NCI-H1436 (cell line): ENCODE measurements at places on chromosomes 7 and 10.

GRCh38 chr7:98557538-98558031 is 59.5 kb upstream of the NPTX2 start:
- DNase-seq = no peak

DNA sequence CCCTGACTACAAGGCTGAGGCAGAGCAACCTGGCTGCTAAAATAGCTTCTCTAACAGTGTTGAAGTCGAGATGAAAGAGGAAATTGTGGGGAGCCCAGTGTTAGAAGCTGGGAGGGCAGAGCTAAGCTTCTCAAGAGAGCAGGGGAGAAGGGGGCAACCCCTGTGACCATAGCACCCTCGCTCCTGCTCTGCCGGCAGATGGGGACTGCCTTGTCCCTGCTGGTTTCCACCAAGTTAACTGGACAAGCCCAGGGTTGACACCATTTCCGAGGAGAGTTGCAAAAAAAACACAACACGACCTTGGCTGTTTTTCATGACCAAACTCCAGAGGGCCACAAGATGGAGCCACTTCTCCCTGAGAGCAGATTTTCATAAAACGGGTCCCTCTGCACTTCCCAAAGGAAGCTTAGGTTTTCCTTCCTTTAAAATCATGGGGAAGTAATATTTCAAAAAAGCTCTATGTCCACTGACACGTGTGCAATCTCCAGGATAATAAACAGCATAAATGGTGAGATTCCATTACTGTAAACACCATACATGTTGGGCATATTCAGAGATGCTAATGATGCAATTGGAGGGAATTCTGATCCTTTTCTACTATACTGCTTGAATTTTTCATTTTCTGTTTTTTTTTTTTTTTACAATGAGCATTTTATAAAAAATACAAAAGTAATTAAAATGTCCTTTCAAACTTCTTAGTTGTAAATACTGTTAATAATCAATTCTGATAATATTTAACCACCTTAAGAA is 140.4 kb downstream of the PIP4K2A start:
- DNase-seq = no peak

- DNase-seq = no peak
These were observed 606.0 kb downstream of the INHBA start for GRCh38 chr7:41096917-41097316.

GRCh38 chr7:1252540-1253090 is 19.9 kb downstream of the UNCX start:
- no peak for DNase-seq

- DNase-seq = no peak
These were observed 15.2 kb downstream of the ITPRIP start for GRCh38 chr10:104323085-104323484.

DNA sequence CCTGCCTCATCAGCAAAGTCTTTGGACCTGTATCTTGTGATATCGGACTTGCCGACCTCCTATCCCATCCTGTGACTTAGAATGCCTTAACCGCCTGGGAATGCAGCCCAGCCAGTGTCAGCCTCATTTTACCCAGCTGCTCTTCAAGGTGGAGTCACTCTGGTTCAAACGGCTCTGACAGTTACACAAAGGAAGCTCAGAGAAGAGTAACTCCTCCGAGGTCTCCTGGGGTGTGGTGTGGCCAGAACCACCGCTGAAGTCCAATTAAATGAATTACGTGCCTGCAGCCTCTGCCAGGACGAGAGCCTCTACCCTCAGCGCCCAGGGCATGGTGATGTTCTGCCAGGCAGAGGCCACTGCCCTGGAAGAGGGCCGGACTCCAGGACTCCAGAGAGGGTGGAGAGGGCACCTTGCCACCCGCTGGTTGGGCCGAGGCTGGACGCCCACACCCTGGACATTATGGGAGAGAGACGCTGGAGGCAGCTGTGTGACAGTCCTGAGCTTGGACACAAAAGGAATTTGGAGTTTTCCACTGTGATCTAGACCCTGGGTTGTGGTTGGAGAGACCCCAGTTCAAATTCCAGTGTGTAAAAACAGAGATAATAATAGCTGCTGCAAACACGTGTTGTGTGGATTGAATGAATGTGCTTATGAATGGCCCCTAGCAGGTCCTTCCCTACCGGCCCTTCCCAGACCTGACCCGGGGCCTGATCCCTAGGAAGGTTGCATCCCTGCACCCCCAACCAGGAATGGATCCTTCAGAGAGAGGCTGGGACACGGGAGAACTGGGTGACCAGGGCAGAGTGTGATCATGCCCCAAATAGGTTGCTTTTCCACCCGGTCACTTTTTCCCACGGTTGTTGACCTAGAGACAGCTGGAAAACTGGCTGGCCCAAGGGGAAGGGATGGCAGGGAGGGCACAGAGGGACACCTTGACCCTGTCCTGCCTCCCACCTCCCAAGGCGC is 37.8 kb upstream of the FZD9 start:
- DNase-seq = no peak

DNA sequence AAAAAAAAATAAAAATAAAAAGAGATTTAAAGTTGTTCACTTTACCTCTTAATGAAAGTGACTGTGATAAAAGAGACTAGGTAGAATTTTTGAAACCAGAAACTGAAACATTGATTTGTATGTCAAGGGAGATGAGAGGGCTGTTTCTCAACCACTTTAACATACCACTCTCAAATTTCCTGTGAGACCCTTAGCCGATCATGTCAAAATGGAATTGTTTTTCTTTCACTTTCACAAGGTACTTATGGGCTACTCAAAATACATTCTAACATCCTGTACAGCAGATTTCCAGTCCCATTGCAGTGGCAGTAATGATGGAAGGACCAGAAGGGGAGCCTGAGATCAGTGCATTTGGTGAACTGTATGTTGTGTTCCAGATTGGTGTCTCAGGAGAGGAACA is 261.2 kb downstream of the PPP1R3A start:
- DNase-seq = no peak

DNA sequence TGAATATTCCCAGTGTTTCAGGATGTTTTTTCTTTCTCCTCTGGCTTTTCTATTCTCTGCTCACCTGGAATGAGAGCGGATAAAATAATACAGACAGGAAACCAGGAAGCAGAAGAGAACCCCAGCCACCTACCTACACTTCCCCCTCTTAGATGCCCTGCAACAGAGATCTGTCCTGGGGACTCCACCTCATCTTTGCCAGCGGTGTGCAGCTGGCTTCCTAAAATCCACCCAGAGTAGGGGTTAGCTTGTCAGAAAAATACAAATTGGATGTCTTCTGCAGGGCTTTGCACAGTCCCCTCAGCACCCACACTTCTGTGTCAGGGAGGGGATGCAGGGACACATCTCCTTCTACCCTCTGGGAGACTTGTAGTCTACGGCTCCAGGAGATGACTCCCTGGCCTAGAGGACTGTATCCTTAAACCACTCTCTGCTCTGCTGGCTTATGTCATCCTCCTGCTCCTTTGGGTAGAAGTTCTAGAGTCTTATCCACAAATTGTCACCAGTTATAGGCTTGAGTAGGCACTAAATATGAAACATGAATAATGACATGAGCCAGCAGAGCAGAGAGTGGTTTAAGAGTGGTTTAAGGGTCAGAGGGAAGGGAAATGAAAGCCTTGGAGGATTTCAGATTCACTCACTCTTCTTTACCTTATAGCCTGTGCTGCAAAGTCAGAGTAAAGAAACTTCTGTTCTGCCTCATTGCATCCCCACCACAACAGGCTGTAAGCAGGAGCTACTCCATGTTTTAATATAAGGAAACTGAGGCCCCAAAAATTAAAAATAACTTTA is 749.4 kb downstream of the AUTS2 start:
- DNase-seq = no peak

GRCh38 chr7:92594746-92595145 is 4.6 kb upstream of the FAM133B start:
- no peak for DNase-seq

- DNase-seq = no peak
These were observed 50.8 kb downstream of the GSDME start for GRCh38 chr7:24706211-24707170.

DNA sequence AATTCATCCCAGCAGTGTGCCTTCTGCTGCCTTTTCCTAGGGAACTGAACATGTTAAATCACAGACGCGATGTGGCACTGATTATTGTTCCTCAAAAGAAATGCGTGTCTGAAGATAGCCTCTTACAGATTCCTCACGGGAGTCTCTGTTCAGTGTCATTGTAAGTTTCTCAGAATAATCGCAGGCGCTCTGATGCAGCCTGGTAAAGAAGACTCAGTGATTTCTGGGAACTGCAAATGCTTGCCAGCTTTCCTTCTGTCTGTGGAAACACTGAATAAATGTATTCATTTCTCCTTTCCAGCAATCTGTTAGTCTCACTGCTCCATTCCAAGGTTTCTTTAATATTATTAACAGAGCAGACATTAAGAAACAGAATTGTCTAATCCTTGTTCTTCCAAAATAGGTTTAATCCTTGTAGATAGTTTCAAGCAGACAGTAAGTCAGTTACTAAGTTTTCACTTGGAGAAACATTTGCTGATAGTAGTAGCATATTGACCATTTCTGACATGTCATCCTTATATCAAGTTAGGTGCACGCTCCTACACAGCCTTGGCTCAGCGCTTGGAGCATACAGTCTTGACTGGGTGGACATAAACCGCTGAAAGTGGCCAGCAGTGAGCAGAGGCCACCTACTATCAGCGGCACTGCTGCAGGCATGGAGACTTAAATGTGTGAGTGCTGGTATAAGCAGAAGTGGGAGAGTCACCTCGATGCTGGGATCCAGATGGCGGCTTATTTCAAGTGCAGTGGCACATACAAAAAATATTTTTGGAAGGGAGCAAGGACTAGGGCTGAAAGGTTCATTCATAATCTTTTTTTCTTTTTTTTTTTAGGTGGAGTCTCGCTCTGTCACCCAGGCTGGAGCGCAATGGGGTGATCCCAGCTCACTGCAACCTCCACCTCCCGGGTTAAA is 27.7 kb downstream of the MMRN2 start:
- no peak for DNase-seq

- DNase-seq = no peak
These were observed 22.7 kb upstream of the AGFG2 start for GRCh38 chr7:100516135-100516812.

- DNase-seq = no peak
These were observed 43.4 kb upstream of the OPTN start for GRCh38 chr10:13056456-13057077.
